ENCODE measurements at places on chromosomes 12 and 14.

DNA sequence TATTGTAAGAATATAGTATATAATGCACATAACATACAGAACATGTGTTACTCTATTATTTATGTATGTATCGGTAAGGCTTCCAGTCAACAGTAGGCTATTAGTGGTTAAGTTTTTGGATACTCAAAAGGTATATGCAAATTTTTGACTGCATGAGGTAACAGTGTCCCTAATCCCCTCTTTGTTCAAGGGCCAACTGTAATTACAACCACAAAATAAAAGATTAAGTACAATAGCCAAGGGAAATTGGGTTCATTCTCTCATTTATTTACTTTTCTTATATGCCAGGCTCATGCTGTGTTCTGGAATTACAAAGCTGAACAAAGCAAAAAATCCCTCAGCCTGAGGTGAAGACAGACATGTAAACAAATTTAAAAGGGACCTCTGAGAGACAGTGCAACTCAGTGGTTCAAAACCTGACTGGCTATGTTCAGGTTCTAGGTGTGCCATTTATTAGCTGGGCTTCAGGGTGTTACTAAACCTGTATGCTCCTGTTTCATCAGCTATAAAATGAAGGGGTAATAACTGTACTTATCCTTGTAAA, 43.4 kb upstream of the TSPAN8 start:
- DNase-seq = no peak

- DNase-seq = no peak
Observed at GRCh38 chr14:79036441-79036840, 866.3 kb downstream of the NRXN3 start.

DNA sequence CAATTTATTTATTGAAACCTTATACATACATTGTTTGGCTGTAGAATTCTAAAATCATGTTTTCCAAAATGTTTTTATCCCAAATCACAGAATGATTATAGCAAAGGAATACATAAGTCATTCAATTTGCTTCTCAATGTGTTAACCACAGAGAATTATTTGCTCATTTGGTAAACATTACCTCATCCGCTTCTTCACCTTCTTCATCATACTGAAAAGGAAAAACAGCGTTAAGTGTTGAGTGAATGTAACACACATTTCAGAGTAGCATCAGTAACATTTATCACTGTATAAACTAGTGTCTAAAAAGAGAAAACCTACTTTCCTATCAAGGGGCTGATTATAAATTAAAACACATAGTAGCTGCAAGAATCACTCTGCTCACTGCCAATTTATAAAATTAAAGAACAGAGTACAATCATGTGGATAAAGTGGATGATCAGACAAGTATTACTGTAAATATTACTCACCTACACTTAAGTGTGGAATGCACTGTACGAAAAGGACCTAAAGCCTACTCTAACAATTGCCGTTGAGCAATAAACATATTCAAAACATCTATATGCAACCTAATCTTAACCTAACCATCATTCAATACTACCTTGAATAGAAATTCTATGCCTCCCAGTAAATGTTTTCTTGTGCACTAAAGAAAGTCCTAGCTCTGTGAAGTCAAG, 18.1 kb upstream of the PHLDA1 start:
- no peak for DNase-seq

DNA sequence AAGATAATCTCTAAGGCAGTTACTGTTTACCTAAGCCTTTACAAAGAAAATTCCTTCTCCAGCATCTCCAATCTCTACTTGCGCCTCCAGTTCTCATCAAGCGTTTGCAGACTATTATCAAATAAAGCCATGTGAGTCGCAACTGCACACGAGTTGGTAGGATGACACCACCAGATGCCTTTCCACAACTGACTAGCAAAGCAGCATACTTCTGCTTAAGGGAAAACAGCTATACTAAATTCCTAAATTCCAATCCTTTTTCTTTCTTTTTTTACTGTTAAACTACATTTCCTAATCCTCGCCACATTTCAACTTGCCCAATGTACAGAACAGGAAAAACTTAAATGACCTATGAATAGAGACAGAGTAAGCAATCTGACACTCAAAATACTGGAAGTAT, 166.7 kb downstream of the ITPR2 start:
- DNase-seq = no peak

DNA sequence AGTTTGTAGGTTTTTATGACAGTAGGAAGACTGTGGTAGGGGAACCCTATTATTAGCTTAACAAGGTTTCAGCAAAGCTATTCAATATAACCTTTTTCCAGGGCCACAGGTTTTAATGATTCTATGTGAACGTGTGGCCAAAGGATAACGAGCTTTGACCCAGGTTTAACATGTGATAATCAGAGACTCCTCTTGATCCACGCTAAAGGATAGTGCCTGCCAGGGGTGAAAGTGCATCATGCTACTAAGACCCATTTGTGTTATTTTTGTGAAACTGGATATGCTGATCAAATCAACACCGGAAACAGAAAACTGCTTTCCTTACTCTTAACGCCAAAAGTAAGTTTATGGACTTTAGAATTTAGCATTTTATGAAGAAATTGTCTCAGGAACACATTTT, 909 bp upstream of the TAOK3 start:
- no peak for DNase-seq

GRCh38 chr14:71956920-71957563, 24.8 kb downstream of the RGS6 start:
- no peak for DNase-seq

DNA sequence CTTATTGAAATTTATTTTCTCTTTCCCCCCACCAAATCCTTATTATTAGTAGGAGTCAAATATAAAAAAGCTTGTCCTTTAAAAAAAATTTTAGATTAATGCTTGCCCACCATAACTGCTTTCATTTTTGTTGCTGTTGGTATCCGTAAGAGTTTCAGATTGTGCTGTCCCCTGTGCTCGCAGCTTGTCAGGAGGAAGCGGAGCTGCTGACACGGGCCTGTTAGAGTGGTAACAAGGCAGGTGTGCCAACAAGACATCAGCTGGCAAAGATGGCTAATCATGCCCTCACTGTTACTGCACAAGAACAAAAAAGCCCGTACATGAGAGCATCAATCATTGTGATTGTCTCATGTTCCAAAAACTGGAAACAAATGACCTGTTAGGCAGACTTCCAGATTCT, 148.4 kb downstream of the ALG10B start:
- no peak for DNase-seq

- no peak for DNase-seq
Observed at GRCh38 chr14:101834397-101834796, 72.9 kb downstream of the PPP2R5C start.

GRCh38 chr14:84783511-84783910, 746.4 kb upstream of the FLRT2 start:
- no peak for DNase-seq

DNA sequence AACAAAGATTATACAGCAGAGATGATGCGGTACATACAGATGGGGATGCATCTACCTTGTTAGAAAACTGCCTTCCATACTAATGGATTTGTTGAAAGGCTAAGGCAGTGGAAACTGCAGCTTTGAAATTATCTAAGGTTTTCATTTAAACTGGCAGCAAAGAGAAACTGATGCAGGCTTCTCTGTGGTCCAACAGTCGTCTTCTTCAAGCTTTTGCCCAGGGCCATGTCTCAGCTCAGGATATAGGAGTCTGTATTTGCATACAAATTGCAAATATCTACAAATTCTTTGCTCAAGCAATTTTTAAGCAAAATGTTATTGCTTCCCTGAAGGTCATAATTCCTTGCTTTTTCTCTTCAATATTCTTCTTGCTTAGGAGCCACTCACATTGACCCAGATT, 33.7 kb downstream of the ERH start:
- no peak for DNase-seq

DNA sequence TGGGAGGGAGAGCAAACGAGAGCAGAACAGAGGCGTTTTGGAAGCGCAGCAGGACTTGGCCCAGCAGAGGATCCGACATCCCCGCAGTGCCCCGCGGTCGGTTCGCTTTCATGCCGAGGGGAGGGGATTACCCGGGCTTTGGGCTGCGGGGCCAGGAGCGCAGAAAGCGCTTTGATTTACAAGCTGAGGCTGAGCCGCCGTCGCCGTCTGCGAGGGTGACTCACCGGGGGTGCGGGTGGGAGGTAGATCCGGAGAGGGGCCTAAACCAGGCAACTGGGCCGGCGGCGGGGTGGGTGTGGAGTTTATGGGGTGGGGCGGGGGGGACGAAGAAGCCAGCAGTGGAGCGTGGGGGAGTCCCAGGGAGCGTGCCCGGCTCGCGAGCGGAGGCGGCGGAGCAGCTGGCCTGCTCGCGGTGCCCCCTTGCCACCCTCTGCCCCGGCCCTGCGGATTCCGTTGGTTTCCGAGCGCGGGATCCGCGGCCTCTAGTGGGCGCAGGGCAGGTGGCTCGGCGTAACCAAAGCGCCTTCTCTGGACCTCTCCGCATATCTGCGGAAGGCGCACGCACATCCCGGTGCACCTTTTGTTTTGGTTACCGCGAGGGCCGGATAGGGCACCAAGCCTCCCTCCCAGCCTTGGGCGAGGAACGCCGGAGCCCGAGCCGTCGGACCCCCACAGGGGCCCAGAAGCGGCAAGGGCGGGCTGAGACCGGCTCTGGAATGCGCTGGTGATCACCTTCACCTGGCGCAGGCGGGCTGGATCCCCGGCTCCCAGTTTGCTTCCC, 2.6 kb downstream of the SIX4 start:
- no peak for DNase-seq

DNA sequence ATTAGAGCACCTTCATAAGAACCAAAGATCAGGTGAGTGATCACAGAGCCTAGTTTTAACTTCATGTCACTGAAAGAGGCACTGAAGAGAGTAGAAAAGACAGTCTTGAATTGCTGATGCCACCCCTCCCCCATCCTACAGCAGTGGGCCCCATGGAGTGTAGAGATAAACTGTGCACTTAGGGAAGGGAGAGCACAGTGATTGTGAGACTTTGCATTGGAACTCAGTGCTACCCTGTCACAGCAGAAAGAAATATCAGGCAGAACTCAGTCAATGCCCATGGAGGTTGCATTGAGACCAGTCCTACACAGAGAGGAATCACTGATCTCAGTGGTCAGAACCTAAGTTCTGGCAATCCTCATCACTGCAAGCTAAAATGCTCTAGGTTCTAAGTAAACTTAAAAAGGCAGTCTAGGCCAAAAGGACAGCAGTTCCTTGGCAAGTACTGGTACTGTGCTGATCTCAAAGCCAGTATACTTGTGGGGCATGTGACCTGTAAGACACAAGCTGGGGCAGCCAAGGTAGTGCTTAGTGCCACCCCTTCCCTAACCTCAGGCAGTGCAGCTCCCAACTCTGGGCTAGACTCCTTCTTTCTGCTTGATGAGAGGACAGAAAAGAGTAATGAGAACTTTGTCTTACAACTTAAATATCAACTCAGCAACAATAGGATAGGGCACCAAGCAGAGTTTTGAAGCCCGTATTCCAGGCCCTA, 94.1 kb downstream of the FSCB start:
- DNase-seq = no peak

GRCh38 chr12:67517181-67517887, 131.2 kb upstream of the DYRK2 start:
- no peak for DNase-seq

DNA sequence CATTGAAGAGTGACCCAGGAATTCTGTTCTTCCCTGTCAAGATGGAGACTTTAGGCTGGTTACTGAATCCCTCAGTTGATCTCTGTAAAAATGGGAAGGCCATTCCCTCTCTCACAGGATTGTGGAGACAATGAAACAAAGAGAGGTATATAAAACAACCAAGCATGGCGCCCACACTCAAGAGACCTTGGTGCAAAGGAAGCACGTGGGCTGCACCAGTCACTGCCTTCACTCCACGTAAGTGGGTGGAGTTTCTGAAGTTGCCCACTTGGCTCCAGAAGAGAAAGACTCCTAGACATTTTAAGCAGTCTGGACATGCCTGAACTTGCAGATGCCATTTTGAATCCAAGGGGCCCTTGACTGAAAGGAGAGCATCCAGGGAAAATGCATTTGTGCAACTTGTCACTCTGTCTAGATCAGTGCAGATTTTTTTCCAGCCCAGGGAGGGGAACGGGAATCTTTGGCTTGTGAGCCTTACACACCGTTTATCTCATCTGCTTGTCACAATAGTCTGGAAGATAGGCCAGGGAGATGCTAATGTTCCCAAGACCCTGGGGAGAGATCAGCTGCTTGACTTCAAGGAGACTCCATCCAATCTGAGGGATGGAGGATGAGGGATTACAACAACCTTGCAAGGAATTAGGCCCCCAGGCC, 96.9 kb upstream of the TBX3 start:
- no peak for DNase-seq

GRCh38 chr12:78555802-78556201, 308.8 kb upstream of the SYT1 start:
- no peak for DNase-seq

DNA sequence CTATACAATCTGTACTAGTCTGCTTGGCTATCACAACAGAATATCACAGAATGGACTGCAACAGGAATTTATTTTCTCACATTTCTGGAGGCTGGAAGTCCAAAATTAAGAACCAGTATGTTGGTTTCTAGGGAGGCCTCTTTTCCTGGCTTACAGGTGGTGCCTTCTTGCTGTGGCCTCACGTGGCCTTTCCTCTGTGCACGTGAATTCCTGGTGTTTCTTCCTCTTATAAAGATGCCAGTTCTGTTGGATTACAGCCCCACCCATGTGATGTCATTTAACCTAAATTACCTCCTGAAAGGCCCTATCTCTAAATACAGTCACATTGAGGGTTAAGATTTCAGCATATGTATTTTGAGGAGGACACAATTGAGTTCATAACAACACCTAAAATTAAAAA, 32.1 kb upstream of the C2CD5 start:
- DNase-seq = no peak

GRCh38 chr12:62725781-62726180, 209.2 kb downstream of the PPM1H start:
- DNase-seq = no peak

GRCh38 chr14:24925771-24926374, 124.1 kb downstream of the STXBP6 start:
- no peak for DNase-seq

- no peak for DNase-seq
Observed at GRCh38 chr14:99871771-99872170, 78.6 kb downstream of the EML1 start.

- no peak for DNase-seq
Observed at GRCh38 chr14:71289536-71289935, 382.3 kb downstream of the PCNX1 start.

GRCh38 chr14:51674294-51675002, 22.7 kb downstream of the FRMD6 start:
- no peak for DNase-seq

- no peak for DNase-seq
Observed at GRCh38 chr14:96663076-96663475, 134.1 kb upstream of the VRK1 start.
